ENCODE measurements at places on chromosomes 6 and 20.

- DNase-seq = no peak
These were observed 69.9 kb upstream of the PDE10A start for GRCh38 chr6:165732696-165733488.

DNA sequence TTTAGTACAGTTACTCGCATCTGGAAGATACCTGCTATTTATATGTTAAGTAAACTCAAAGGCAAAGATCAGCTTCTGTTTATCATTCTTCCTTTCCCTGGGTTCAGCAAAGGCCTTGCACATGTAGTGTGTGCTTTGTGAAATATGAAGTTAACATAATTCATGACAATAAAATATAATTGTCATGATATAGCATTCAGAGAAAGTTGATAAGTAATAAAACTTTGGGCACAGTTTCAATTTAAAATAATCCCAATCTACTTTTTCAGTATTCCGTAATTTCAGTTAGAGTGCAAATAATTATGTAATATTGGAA, 51.9 kb upstream of the ZNF217 start:
- DNase-seq = no peak

GRCh38 chr20:10309326-10309725, 90.7 kb downstream of the SNAP25 start:
- DNase-seq = no peak

GRCh38 chr20:20668639-20669038, 43.8 kb downstream of the RALGAPA2 start:
- DNase-seq = peak; percentile 82

DNA sequence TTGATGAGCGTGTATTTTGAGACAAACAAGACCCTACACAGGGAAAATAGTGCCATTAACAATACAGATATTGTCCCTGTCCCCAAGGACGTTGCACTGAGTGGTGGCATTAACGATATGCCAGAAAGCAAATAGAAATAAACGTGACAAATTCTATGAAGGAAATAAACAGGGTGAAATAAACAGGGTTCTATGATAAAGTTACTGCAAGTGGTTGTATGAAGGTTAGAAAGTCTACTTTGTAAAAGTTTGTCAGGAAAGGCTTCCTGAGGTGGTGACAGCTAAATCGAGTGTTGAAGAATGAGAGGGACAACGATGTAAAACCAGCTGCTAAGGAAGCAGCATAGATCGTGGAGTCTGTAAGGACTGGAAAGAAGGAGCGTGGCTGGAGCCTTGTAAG, 380.2 kb downstream of the LAMA2 start:
- DNase-seq = no peak

DNA sequence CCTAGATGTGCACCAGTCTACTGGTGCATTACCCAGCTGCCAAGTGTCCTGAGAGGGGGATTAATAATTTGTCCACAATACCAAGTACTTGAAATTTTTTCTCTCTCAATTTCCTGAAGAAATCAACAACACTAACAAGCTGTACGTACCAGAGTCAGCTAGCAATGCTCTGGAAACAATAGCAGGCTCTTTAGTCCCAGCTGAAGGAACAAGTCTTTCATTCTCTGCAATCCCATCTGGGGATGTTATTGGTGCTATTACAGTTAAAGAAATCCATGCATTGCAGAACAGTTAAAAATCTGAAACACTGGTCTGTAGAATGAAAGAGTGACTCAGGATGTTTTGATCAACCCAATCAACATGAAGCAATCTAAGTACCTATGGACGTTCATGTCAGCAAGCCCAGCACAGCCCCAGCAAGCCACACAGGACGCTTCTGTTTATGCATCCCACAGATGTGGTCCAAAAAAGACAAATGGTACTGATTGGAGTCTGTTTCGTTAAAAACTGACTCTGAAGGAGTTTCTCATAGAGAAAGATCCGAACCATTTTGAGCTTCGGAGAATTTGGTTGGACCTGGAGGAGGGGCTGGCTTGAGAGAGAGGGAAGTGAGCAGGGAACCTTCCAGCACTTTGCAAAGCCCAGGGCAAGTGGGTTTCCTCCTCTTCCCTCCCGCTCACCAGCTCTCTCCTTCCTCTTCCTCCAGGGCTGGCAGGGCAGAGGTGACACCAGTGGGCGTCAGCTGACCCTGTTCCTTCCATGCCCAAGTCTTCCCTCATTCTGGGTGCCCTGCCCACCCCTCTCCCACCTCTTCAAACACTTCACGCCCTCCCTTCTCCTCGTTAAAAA, 11.9 kb downstream of the PRR18 start:
- no peak for DNase-seq
